Cerebellum (tissue), 4 donors: ENCODE measurements at places on chromosomes 11 and 22.

GRCh38 chr11:102762361-102762767 lies 18.1 kb downstream of the MMP10 start:
- DNase-seq: no peak

GRCh38 chr11:33906484-33907186 lies 14.8 kb upstream of the LMO2 start:
- no peak for DNase-seq

DNA sequence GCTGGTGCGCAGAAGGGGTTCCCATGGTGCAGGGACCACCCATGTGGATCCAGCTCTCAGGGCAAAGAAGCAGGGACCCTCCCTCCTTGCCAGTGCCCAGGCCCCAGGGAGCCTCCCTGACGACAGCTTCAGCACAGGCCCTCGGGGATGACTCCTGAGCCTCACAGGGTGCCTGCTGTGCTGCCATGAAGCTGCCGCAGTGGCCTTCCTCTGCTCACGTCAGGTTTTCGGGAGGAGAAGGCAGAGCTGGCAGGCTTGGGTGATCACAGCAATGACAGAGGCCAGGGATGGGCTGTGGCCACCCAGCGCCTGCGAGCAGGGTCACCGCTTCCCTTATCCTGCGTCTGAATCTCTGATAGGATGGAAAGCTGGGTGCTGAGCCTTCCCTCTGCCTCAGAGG lies 276.2 kb downstream of the BRD1 start:
- no peak for DNase-seq

DNA sequence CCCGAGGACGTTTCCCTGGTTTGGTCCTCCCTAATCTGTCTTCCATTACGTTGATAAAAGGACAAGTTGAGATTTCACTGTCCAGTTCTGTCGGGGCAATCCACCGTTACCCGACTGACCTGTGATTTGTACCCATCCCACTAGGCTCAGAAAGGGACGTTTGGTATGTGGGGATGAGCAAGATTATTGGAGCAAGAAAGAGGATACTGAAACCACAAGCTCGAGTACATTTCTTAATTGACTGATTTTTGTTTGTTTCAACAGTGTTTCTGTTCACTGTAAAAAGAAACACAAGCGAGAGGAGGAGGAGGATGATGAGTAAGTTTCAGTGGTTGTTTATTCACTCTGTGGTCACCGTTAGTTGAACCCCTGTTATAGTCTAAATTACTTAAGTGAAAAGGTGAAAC lies 969 bp downstream of the CCDC117 start:
- no peak for DNase-seq

GRCh38 chr22:23306926-23307325 lies 126.6 kb downstream of the BCR start:
- no peak for DNase-seq

DNA sequence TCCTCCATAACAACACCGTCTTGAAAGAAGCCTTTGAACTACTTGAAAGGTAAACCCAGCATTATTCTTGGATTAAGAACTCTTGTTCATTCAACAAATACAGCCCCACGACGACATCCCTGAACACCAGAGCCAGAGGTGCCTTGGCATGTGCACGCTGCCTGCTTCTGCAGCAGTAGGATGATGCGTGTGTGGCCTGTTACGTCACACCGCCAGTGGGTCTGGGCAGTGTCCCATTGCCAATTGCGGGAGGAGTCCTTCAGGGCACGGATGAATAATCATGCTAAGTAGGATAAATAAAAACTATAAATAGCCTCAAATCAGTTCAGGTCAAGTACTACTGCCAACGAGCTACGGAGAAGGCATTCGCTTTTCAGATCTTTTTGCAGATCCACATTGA lies 380.5 kb downstream of the SHANK2 start:
- no peak for DNase-seq

DNA sequence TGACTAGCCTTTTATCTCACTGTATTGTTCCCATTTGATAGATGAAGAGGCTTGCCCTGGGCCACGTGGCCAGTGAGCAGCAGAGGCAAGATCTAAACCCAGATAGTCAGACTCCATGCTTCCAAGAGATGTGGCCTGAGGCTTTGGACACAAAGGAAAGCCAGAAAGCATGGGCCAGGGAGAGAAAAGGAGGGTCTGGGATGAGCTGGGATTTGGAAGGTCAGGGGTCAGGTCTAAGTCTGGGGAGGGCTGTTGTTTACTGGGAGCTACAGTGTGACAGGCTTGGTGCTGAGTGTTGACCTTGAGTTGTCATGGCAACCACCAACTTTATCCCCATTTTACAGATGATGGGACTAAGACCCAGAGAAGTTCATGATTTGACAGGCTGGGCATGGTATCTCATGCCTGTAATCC lies 2.1 kb downstream of the SLC35E4 start:
- DNase-seq: no peak

- no peak for DNase-seq
Measured at GRCh38 chr22:20080776-20081654, 974 bp downstream of the DGCR8 start.

GRCh38 chr22:49755631-49756001 lies 72.1 kb downstream of the BRD1 start:
- no peak for DNase-seq

GRCh38 chr22:42978453-42979103 lies 36.4 kb downstream of the PACSIN2 start:
- no peak for DNase-seq

DNA sequence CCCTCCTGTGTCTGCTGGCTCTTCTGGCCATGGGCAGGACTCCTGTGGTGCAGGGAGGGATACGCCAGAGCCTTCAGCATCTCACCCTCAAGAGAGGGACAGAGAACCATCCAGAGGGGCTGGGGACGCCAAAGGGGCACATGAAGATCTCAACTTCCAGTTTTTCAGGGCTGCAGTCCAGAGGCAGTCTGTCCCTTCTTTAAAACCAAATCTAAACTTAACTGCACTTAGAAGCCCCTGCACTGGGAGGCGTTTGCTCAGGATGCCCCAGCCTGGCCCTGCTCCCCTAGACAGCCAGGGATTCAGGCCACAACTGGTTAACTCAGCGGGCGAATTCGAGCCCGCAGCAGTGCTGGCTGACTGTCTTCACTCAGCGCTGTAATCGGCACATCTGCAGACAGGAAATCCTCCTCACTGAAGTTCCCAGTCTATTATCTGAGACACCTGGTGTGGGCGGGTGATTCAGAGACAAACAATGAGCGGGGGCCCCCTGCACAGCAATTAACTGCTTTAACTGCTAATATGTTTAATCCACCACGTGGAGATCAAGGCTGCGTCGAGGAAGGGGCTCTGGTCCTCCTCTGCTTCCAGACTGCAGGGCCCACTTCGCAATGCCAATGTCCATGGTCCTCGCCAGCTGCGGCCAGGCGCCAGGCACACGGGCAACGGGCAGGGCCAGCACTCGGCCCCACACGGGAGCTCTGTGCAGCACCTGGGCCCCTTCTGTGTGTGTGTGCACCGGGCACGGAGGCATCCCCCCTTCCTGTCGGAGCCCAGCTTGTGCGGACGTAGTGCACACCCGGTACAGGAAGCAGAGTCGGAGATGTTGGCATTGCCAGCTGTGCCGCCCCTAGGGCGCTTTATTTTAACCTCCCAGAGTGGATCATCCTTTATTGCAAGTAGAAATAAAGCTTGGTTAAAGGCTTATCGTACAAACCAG lies 36.9 kb upstream of the GNB1L start:
- no peak for DNase-seq

DNA sequence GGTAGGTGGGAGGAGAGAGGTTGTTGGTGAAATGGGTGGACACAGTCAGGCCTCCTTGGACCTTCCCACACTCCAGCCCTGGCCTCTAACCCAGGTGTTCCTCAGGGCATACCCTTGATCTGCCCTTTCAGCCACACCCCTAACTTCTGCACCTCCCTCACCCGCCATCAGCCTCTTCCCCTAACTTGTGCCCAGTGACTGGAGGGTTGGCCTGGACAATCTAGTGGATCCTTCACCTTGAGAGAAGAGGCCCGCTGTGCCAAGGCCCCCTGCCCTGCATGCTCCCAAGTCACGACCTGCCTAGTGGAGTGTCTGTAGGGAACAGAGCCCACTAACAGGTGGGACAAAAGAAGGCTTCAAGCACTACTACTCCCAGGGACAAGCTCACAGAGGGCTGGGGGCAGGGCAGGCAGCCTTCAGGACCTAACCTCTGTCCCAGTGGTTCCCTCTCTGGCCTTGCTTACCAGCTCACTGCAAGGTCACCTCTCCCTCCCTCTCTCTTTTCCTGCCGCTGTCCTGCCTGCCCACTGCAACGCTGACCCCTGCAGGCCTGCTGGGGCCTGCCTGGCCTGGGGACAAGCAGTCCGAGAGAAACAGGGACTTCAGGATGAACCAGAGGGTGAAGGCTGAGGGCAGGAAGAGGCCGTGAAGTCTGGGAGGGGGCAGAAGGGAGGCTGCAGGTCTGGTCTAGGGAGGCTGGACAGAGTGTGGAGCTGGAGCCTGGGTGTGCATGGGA lies 3.3 kb downstream of the SYT7 start:
- DNase-seq: no peak

GRCh38 chr11:1690167-1691025 lies 6.6 kb upstream of the KRTAP5-6 start:
- no peak for DNase-seq

GRCh38 chr22:23549198-23549595 lies 30.9 kb downstream of the IGLL1 start:
- no peak for DNase-seq

- no peak for DNase-seq
Measured at GRCh38 chr11:75077316-75077715, 19.4 kb downstream of the OR2AT4 start.

- DNase-seq: no peak
Measured at GRCh38 chr11:58316142-58316541, 42.7 kb downstream of the OR5B17 start.

DNA sequence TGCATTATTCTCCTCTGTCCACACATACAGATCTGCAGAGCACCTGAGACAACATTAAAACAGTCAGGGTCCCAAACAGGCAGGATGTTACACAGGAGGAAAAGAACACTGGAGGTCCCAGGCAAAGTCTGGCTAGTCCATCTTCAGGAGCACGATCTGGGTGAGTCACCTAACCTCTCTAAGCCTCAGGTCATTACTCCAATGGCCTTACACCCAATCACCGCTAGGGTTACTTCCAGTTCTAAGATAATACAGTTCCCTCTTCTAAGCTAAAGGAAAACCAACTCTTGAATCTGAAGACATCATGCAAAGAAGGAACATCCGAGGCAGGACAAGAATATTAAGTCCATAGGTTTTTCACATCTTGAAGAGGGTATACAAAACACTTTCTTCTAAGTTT lies 24.5 kb downstream of the ASCC2 start:
- DNase-seq: no peak

DNA sequence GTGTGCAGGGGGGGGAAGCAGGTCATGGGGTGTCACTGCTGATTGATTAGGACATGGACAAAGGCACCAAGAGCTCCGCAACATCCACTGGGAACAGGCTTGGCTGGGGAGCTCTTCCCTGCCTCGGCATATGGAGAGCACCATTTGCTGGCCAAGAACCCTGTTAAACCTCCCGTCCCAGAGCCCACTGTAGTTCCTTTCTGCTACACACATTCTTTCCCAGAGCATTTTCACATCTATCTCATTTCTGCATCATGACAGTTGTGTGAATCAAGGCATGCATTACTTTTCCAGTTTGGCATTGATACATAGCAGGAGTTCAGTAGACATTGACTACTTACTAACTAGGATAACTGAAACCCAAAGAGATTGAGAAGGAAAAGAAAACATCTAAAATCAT lies 333.4 kb upstream of the B3GAT1 start:
- no peak for DNase-seq

- DNase-seq: no peak
Measured at GRCh38 chr11:111406091-111406490, 27.0 kb upstream of the POU2AF1 start.

DNA sequence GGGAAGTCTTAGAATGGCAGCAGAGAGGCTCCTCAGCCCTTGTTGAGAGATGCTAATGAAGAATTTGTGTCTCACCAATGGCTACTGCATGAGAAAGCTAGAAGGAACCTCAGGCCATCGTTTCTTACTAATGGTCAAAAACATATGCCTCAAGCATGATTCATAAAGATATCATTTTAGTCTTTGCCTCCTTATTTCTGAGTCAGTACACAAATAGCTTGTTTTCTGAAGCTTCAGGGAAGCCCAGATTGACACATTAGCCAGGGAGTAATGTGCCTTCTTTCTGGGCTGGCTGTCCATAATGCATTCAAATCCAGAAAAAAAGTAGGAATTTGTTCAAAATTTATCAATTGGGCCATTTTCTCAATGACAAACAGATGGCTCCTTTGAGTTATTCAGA lies 169.4 kb upstream of the ZBED5 start:
- DNase-seq: no peak

GRCh38 chr11:74820763-74821162 lies 72.1 kb downstream of the RNF169 start:
- DNase-seq: no peak

GRCh38 chr22:44450503-44450902 lies 47.5 kb downstream of the RTL6 start:
- DNase-seq: no peak

DNA sequence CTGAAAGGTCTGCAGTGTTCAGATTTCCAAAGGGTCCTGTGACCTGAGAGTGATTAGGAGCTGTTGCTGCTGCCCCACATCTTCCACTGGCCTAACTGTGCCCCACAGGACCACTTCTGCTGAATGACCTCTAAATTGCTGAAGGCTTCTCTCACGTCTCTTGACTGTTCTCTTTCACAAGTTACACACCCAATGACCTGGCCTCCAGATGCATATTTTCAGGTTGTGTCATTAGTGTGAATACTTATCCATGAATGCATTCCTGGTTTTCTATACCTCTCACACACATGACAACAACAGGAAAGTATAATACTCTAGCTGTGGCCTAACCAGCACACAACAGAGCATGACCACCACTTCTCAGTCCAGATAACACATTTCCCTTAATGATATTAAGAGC lies 15.4 kb downstream of the PRR14L start:
- DNase-seq: no peak

DNA sequence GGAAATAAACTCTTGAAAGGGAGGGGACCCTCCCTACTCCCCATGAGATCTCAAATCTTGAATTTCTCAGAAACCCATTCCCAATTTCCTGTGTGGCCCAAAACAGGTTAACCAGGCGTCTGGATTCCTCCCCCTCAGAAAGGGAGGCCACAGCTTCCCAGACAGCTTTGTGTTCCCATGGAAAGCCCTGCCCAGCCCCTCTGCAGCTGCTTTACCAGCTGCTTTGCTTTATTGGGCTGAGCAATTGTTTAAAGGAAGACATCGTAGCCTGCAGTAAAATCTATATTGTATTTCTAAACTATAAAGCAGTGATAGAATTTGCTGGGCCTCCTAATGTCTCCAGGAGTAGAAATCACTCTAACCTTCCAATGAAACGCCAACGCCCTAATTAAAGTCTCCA lies 97.4 kb downstream of the CHST1 start:
- DNase-seq: no peak

GRCh38 chr11:87022738-87023137 lies 15.0 kb upstream of the TMEM135 start:
- no peak for DNase-seq

DNA sequence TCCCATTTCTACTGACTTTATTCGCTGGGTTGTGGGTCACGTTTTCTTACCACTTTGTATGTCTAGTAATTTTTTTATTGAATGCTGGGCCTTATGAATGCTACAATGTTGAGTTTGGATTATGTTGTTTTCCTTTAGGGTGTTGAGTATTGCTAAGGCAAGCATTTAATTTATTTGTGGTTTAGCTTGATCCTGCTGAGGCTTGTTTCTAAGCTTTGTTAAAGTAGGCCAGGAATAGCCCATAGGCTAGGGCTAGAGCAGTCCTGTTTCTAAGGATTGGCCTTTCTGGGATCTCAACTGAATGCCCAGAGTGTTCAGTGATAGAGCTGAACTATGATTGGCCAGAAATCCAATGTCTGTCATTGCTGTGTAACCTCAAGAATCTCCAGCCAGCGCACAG lies 56.1 kb upstream of the LDLRAD3 start:
- DNase-seq: no peak

GRCh38 chr22:50326225-50326955 lies 422 bp downstream of the DENND6B start:
- DNase-seq: no peak
